ENCODE measurements at places on chromosomes 11 and 22.

- no peak for DNase-seq
Observed at GRCh38 chr11:5277807-5278382, 8.2 kb upstream of the HBE1 start.

GRCh38 chr11:104926771-104927611 lies 28.7 kb upstream of the CASP12 start:
- no peak for DNase-seq

DNA sequence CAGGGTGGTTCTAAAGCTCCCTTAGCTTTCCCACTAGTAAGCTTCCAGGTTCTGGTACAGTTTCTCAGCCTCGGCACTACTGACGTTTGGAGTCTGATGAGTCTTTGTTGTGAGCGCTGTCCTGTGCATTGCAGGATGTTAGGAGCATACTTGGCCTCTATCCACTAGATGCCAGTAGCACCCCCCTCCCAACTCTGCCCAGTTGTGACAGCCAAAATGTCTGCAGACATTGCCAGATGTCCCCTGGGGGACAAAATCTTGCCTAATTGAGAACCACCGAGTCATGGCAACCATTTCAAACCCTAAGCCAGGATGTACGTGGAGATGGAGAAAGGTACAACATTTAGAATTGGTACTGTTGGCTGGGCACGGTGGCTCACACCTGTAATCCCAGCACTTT lies 68.7 kb downstream of the PTPRJ start:
- DNase-seq: no peak

GRCh38 chr22:28247667-28248363 lies 328.8 kb upstream of the PITPNB start:
- no peak for DNase-seq

- no peak for DNase-seq
Observed at GRCh38 chr11:9315078-9315688, 790 bp upstream of the TMEM41B start.

DNA sequence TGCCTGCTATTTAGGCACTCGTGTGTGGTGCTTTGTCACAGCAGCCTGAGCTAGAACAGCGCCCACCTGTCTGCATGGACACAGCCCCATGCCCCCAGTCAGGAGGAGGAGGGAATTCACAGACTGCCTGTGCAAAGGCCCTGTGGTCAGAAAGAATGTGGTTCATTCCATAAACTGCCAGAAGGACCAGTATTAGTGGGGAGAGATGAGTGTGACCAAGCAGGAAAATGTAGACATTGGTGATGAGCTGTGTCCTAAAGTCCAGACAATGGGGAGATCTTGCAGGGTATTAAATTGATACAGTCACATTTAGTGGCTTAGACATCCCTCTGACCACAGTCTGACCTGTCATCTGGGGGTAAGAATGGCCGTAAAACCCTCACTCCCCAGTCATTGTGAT lies 83.7 kb upstream of the LINC01488 start:
- no peak for DNase-seq

- DNase-seq: no peak
Observed at GRCh38 chr11:9982796-9983579, 311.0 kb downstream of the SBF2 start.

DNA sequence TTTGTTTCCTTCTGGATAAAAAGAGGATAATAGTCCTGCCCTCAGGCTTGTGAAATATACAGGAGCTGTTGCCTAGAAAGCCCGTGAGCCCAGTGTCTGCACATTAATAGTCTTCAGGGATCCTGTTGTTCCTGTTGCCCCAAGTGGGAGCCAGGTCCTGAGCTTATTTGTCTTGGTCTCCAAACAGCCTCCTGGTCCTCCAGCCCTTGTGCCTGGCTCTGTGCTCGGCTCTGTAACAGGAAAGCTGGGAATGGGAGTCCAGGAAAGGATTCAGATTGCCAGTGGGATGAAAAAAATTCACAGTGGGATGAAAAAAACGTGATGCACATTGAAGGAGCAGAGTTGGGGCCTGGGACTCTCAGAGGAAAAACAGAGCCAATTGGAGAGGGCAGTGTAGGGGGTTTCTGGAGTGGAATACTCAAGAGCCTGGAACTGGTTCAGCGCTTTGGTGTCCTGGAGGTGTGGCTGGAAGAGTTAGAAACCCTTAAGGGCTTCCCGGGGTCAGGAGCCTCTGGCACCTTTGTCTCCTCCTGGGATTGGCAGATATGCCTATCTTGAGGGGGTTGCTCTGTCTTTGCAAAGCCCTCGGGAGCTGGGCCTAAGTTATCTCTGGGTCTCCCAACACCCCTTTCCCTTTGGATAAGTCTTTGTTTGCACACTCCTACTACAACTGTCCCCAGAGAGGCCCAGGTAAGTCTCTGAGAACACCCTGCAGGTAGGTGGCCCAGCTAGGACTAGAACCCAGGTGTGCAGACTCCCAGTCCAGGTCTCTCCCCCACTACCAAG lies 2.3 kb upstream of the INPPL1 start:
- DNase-seq: no peak
